ENCODE measurements at places on chromosomes 2 and 18. TPM values are rescaled to one million over a fixed set of nuclear protein-coding genes. Genes with fewer than 3 reads are reported as not detected.

GRCh38 chr2:13604951-13605661 lies 888.4 kb downstream of the TRIB2 start:
- no peak for DNase-seq

- DNase-seq: no peak
These were observed 939.6 kb upstream of the CNTNAP5 start for GRCh38 chr2:123085484-123085883.

DNA sequence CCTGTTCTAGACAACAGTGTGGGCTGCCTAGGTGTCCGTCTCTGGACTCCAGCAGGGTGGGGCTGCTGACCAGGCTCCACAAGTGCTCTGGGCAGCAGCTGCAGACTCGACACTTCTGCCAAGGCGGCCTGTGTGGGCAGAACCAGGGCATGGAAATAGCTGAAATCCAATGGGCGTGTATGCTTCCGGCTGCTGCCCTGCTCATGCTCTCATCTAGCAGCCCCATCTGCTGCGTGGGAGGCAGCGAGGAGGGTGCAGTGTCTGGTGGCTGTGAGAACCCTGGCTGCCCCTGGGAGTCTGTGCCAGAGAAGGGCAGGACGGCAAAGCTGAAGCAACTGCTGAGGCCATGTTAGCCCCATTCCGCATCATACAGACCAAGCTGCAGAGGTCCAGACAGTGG lies 174.9 kb downstream of the SOX11 start:
- no peak for DNase-seq

GRCh38 chr2:174524527-174524926 lies 37.7 kb upstream of the GPR155 start:
- no peak for DNase-seq

DNA sequence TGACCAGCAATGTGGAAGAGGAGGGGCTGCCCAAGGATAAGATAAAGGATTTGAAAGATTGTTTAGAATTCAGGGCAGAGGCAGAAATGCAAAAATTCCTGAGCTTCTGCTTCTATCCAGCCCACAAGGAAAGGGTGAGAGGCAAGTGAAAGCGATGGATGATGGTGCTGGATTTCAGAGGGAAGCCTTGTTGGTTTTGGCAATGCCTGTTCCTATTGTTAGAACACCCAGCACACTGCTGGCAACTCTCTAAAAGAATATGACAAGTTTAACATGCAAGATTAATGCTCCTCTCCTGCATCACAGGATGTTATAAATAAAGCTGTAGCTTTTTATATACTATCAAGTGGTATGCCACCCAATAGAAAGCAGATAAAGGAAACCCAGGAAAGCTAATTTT lies 92.6 kb downstream of the ZNF385B start:
- peak; percentile 75 for DNase-seq

GRCh38 chr2:121033461-121033996 lies 251.5 kb downstream of the TFCP2L1 start:
- no peak for DNase-seq

- DNase-seq: no peak
These were observed 134.5 kb upstream of the CAB39 start for GRCh38 chr2:230578106-230578505.

DNA sequence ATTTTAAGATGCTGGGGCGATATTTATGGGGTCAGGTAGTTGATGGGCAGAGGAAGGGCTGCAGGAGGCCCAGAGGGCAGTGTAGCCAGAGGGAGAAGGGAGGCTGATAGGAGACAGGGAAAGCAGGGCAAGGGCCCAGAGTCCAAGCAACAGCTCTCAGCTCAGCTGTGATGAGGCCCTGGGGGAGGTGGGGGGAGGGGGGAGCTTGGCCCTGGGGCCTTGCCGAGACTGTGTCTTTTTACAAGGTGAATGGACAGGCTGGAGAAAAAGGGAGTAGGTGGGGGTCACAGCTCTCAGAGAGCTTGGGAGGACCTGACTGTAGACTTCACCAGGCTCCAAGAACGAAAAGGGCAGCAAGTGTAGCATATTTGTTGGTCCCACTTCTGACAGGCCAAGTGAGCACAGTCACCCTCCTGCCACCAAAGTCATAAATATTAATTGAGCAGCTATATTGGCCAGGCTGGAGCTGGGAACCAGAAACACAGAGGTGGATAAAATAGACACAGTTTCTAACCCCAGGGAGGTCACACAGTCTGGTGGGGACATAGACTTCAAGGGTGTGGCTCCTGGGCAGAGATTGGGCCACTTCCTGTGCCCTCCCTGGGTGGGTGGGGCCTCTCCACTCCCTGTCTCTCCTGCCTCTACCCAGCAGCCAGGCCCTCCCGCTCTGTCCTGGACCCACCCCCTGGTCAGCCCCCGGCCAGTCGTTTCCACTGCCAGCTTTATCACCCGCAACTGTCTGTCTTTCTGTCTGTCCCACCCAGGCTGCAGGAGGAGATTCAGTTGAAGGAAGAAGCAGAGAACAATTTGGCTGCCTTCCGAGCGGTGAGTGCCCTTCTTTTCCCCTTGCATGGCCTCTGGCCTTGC lies 1.4 kb downstream of the DES start:
- no peak for DNase-seq

GRCh38 chr2:57740891-57741290 lies 305.7 kb upstream of the VRK2 start:
- DNase-seq: no peak

ALPG gene
- total RNA-seq: not detected

GRCh38 chr2:49687918-49688317 lies 533.6 kb upstream of the FSHR start:
- no peak for DNase-seq

DNA sequence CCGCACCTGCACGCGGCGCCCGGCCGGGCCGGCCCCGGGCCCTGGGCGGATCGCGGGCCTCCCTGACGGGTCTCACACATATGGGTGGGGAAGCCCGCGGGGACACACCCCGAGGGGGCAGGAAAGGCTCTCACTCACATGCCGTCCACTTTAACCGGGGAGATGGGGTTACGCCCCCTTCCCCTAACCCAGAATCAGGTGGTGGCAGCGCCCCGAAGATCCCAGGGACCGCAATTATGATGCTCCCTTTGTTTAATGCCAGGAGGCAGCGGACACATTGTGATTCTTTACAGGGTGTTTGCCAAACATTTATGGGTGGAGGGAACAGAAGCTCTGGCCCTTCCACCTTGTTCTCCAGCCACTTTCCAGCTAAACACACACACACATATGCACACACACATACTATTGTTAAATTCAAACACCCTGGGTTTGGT lies 424 bp upstream of the ANKRD44 start:
- no peak for DNase-seq

DNA sequence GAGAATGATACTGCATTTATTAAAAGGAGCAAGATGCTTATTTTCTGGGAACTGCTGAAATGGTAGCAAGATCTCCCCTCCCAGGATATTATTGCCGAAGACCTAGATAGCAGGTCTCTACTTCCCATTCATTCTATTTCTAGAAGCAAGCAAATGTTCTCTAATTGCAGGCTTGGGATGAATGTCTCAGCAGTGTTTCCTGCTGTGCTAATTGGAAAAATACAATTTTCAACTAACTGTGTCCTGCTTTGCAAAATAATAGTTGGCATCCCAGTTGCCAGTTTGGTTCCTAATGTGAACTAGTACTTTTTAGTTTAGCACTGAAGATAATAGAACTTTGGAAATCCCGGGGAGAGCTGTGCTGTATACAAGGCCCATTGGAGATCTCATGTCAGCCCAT lies 26.1 kb downstream of the SLC20A1 start:
- DNase-seq: no peak

DTNA gene
- total RNA-seq: 1.9 TPM

GRCh38 chr18:654601-655000 lies 2.9 kb upstream of the TYMS start:
- no peak for DNase-seq

All from dermis microvascular lymphatic vessel endothelial cell (primary cell).